Osteocyte (in vitro differentiated cells): ENCODE measurements at places on chromosomes 5 and 9.

DNA sequence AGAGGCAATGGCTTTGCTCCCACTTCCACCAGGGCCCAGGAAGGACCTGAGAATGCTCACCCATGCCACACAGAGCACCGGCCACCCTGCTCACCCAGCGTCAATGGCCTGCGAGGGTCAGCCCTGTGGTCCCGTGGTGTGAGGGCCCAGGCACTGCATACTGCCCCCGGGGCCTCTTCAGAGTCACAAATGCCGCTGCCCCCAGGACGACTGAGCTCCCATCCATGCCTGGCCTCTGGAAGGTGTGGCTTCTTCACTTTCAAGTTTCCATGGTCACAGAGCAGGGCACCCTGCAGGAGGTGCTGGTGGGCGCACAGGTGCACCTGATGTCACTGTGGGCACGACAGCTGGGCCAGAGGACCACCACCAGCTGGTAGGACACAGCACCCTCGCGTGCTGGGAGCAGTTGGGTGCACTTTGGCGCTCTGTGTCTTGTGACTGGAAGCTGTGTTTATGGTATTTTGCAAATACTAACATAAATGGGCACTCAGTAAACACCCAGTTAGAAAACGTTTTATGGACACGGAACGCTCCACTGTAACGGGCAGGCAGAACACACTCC, 12.5 kb upstream of the ZDHHC11 start:
- DNase-seq, result no peak

DNA sequence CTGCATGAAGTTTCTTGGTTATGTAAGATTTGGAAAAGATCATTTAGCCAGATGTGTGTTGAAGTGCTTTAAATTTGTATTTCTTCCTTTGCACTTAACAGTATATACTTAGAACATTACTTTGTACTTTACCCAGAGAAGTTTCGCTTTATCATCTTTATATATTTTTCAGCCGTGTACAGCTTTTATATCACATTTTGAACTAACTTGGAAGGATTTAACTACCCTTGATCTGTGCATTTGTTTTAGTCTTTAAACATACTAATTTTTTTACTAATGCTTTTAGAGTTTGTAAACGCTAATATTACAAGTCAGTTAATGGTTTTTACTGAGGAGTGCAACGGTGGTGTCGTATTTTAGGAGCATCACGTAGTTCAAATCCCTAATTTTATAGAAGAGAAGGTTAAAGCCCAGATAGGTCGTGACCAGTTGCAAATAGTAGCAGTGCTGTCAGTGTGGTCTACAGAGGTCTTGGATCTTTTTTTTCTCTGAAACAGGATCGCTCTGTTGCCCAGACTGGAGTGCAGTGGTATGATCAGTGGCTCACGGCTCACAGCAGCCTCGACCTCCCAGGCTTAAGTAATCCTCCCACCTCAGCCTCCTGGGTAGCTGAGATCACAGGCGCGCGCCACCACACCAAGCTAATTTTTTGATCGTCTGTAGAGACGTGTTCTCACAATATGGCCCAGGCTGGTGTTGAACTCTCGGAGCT, 2.0 kb downstream of the MATR3 start:
- no peak for DNase-seq

DNA sequence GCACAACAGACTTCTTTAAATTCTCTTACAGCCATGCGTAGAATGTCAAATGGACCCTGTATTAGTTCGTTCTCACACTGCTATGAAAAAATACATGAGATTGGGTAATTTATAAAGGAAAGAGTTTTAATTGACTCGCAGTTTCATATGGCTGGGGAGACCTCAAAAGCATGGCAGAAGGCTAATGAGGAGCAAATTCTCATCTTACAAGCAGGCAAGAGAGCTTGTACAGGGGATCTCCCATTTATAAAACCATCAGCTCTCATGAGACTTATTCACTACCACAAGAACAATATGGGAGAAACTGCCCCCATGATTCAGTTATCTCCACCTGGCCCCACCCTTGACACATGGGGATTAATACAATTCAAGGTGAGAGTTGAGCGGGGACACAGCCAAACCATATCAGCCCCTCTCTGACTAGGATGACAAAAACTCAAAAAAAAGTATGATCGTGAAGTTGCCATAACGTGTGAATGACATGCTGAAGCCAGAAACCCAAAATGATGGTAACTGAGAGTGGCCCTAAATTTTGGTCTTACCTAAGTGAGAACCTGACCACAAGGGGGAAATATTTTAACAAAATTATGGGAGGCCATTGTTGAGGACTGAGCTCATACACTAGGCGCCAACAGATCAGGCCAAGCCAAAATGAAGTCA, 17.5 kb upstream of the TEX10 start:
- DNase-seq, result no peak

DNA sequence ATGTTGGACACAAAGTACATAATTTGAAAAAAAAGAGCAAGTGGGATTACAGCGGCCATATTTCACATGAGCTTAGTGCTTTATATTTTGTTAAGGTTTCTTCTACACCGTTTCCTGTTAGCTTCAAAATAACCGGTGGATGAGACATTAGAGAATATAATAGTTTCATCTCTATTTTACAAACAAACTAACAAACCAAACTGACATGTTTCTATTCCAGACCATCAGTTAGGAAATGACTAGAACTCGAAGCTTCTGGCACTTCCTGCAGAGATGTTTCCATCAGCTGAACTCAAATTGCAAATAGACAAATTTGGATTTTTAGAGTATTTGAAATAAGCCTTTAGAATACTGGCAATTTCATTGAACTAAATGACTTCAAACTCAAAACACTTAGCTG, 86.5 kb downstream of the MTRR start:
- DNase-seq, result no peak

DNA sequence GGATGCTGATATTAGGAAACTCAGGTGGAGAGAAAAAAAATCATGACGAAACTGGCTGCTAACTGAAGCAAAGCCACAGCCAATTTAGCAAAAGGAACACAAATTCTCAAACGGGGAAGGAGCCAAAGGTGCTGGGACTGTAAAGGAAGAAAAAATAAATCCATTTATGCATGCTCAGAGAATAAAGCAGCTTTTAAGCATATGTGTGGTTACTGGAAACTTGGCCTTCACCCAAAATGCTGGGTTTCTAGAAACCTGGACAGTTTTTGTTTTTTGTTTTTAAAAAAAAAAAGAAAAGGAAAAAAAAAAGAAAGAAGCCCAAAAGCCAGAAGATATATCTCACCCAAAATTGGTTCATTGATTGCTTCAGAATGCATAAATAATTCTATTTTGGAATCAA, 8.0 kb downstream of the WHRN start:
- DNase-seq, result no peak

GRCh38 chr5:14753947-14754346, 89.4 kb downstream of the OTULIN start:
- no peak for DNase-seq

DNA sequence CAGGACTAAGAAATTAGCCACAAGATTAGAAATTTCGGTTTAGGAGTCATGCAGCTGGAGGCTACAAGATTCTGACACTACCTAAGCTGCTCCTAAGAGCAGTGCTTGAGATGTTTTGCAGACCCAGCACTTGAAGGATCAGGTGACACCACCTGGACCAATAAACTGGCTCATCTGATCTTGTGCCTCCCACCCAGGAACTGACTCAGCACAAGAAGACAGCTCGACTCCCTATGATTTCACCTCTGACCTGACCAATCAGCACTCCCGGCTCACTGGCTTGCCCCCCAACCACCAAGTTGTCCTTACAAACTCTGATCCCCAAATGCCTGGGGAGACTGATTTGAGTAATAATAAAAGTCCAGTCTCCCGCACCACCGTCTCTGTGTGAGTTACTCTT, 170.4 kb downstream of the TTC39B start:
- DNase-seq, result no peak

DNA sequence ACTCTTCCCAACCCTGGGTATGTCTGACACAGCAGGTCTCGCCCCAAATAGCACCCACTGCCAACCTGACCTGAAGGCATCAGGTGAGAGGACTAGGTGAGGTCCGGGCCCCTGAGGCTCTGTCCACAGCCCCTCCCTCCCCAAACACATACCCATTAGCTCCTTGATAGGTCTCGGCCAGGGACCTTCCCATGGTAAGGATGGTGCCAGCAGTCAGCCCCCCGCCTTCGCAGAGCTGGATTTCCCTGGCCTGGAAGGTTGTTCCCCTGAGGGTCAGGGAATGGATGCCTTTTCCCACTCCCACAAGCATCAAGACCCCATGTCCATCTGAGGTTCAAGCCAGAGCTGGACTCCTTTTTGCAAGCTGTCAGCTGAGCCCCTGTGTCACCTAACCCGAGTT, 2.7 kb downstream of the ENHO start:
- no peak for DNase-seq

GRCh38 chr5:80739496-80739895, 84.7 kb upstream of the DHFR start:
- no peak for DNase-seq

DNA sequence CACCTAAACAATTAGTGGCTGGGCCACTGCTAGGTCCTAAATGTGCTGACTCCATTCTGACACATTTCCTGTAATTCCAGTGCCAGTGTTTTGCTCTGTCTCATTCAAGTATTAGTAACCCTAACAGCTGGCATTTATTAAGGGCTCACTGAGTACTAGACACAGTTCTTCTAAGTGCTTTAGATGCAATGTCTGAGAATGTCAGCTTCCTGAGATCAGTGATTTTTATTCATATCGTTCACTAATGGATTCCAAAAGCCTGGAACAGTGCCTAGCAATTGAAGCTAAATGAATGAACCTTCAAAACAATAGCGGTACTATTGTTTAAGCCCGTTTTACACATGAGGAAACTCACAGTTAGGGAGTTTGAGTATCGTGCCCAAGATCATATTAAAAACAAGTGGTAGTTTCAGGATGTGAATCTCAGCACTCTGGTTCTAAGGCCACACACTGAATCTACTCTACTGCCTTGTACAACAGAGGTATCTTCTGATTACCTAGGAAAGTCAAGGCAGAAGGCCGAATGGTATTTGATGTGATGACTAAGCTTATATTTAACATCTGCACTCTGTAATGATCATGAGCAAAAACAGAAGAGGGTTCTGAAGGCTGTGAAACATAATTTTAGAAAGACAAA, 304.0 kb downstream of the PJA2 start:
- no peak for DNase-seq

- no peak for DNase-seq
Measured at GRCh38 chr9:103661663-103662062, 432.4 kb upstream of the SMC2 start.

- DNase-seq, result no peak
Measured at GRCh38 chr5:9559965-9560364, 14.1 kb upstream of the SEMA5A start.

DNA sequence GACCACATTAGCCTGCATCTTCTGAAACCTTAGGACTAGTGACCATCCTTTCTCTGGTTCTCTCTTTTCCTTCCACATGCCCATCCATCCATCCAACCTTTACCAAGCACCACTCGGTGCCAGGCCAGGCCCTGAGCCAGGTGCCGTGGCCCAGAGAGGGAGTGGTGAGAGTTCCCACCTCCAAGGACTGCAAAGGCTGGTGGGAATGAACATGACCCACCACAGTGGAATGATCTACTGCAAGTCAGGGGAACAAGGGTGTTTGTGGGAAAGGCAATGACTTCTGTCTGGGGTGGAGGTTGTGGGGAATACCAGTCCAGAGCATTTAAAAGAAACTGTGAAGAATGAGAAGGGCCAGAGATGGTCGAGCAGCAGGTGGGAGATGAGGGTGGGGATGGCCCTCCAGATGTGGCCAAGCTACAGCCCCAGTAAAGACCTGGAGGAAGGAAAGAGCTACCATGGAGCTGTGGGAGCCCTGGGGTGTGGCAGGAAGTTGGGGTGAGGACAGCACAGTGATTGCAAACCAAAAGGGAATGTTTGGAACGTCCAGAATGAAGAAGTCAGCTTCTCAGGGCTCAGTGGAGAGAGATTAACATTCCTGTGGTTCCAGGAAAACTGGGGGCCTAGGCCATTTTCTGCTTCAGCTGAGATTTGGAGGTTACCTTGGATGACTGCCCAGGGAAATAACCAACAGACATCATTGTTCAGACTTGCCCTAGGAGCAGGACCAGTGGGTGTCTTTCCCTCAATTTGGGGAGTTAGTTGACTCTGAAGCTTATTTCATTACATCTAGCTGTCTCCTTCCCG, 30.7 kb upstream of the CORO2A start:
- DNase-seq, result no peak

DNA sequence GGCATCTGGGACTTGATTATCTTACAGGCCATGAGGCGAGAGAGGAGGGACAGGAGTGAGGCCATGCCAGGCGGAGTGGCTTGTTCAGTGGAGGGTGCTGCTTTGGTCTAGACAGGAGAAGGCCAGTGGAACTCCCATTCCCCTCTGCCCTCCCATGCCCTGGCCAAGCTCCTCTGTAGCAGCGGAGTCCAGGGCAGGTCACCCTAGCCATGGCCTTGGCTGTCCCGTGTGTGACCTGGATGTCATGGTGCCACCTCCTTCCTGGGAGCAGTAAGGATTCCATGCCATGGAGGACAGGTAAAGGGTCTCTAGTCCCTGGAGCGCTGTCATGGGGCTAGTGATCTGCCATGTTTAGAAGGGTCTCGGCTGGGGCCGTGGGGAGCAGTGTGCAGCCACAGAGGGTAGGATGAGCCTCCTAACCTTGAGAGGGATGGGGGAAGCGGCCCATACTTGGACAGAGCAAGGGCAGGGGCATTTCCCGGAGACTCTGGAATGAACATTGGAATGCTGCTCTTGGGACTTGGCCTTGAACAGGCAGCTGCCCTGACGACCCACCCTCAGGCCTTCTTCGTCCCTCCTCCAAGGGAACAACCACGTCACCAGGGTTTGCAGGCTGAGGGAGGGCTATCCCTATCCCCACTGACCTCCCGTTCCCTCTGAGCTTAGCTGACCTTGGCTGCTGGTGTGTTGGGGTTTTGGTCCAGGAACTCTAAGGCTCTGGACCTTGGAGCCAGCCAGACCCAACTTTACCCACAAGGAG, 100.4 kb downstream of the DAB2IP start:
- DNase-seq, result no peak

DNA sequence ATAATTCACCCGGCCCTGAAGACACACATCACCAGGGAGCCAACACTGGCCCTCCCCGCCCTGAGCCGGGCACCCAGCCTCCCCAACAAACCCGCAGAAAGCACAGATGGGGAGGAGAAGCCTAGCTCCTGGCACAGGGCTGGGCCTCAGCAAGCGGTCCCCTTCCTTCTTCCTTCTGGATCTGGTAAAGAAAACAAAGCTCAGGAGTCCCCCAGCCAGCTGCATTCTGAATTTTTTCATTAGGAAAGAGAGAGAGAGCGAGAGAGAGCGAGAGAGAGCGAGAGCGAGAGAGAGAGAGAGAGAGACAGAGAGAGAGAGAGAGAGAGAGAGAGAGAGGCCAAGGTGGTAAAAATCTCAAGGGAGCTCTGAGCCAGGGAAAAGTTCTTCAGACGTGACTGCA, 195.7 kb downstream of the CRB2 start:
- no peak for DNase-seq

- no peak for DNase-seq
Measured at GRCh38 chr5:82331557-82331956, 53.4 kb upstream of the RPS23 start.

- DNase-seq, result peak; percentile 15
Measured at GRCh38 chr5:159459132-159459627, 128.9 kb upstream of the IL12B start.

- DNase-seq, result no peak
Measured at GRCh38 chr5:33410221-33410620, 30.5 kb upstream of the TARS1 start.
